ENCODE measurements at places on chromosomes 1 and 21. TPM values are rescaled to one million over a fixed set of nuclear protein-coding genes. Genes with fewer than 3 reads are reported as not detected.

The ZFP69 gene
- polyA plus RNA-seq = 7.3 TPM

The TMEM79 gene
- polyA plus RNA-seq = 6.1 TPM

The DNAH14 gene
- 129 TPM for polyA plus RNA-seq

The DDR2 gene
- polyA plus RNA-seq = 0.57 TPM

The KRTAP13-2 gene
- polyA plus RNA-seq = not detected

The BCL2L15 gene
- 0.32 TPM for polyA plus RNA-seq

The VASH2 gene
- polyA plus RNA-seq = 0.05 TPM

The AMY1C gene
- polyA plus RNA-seq = not detected

The NEK7 gene
- polyA plus RNA-seq = 20.4 TPM

The PLA2G2C gene
- polyA plus RNA-seq = 0.32 TPM

The ATP8B2 gene
- polyA plus RNA-seq = 23.8 TPM

The CFAP107 gene
- polyA plus RNA-seq = 0.16 TPM

The EXTL1 gene
- 0.09 TPM for polyA plus RNA-seq

The EDARADD gene
- 21.5 TPM for polyA plus RNA-seq

The PRR9 gene
- not detected for polyA plus RNA-seq

The LEMD1 gene
- polyA plus RNA-seq = not detected

The RGS2 gene
- polyA plus RNA-seq = 3.2 TPM

The VWA5B1 gene
- polyA plus RNA-seq = not detected

The TSPAN2 gene
- polyA plus RNA-seq = not detected

The SELE gene
- not detected for polyA plus RNA-seq

The NEK2 gene
- 66.4 TPM for polyA plus RNA-seq

The PTGS2 gene
- polyA plus RNA-seq = not detected

The CHRNB2 gene
- not detected for polyA plus RNA-seq

The TMEM81 gene
- polyA plus RNA-seq = 4.9 TPM

The NPHS2 gene
- not detected for polyA plus RNA-seq

The CYP4Z1 gene
- polyA plus RNA-seq = not detected

The AADACL3 gene
- polyA plus RNA-seq = not detected

The C1orf56 gene
- polyA plus RNA-seq = 0.58 TPM

The CCDC17 gene
- polyA plus RNA-seq = 1.6 TPM

The FAM151A gene
- polyA plus RNA-seq = not detected

The TMEM200B gene
- 0.09 TPM for polyA plus RNA-seq
